HT-29 (cell line): ENCODE measurements at places on chromosomes 3 and 15. TPM values are rescaled to one million over a fixed set of nuclear protein-coding genes. Genes with fewer than 3 reads are reported as not detected.

GRCh38 chr3:151093148-151093547, 7.7 kb downstream of the MED12L start:
- no peak for DNase-seq

DNA sequence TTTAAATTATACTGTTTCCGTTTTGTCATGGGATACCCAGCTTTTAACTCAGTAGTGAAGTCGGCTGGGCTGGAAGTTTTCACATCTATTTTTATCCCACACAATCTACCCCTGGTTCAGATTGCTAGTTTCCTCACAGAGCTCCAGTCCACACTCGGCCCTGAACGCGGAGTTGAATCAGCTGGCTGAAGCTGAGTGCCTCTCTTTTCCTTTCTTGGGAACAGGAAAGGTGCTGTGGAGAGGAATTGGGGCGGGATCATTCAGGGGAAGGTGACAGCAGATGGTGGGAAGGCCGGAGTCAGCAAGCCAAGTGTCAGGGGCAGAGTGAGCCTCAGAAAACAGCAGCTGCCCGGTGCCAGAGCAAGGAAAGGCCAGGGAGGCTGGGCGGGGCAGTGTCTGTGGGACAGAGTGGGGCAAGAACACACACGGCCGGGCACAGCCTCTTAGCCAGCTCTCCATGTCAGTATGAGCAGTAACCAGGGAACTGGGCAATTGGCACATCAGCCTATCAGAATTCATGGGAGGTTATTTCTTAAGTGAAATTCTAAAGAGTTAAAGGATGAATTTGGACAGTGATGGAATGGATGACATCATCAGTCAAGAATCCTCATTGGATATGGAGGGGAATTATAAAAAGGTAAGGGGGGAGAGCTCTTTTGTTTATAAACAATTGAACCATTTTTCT, 135.7 kb upstream of the IL12A start:
- DNase-seq: no peak

DNA sequence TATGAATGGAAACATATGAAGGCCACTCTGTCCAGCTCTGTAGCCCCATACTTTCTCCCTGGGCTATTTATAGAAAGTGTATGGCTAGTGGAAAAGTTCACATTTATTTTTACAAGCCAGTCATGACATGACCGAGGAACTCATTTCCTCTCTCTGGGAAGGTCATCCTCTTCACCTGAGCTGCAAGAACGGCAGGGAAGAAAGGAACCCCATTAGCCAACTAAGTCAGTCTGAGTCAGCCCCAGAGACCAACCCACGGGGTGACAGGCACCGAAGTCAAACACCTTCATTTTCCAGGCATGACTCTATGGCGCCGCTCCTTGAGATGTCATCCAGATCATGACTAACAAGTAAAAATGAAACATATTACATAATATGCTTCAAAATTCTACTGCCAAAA, 4.8 kb downstream of the PAQR9 start:
- peak; percentile 35 for DNase-seq

- no peak for DNase-seq
Observed at GRCh38 chr15:42182961-42183360, 25.1 kb downstream of the VPS39 start.

GRCh38 chr15:70726753-70727152, 36.6 kb downstream of the UACA start:
- no peak for DNase-seq

GRCh38 chr15:72060687-72061250, 57.2 kb downstream of the MYO9A start:
- DNase-seq: no peak

DNA sequence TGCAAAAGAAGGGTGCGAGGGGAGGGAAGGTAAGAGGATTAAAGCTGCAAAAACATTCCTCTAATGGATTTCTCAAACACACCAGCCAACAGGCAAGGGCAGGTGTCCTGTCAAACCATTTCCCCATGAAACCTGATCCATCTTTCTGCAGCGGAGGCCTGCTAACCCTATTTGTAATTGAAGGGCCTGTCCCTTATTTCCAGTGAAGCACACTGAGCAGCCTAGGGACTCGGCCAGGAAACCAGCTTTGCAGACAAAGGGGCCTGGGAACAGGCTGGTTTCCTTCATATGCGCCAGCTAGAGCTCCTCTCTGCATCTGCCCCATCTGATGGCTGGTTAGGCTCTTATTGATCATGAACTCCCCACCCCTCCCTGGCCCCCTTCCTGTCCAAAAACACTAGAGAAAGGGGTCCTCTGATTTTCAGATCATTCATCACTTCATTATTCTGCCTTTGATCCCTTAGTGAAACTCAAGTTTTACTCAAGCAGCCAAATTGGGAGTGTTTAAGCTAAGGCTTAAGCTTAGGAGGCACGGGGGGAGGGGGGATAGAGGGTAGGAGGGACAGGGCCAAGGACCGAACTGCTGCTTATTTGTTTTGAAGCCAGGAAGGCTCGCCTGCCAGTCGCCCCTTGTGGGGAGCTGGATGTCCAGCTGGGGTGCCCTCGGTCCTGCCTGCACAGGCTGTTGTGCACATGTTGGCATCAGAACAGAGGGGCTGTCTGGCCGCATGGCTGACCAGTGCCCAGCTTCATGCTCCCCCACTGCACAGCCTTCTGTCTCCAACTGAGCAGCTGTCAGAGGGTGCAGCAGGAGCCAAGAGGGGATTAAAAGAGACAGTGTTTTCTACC, 53.1 kb downstream of the BOC start:
- DNase-seq: no peak

GRCh38 chr3:179000144-179000543, 71.5 kb downstream of the ZMAT3 start:
- DNase-seq: no peak

GRCh38 chr15:90062462-90062932, 39.8 kb downstream of the IDH2 start:
- DNase-seq: peak; percentile 98

The GOLGA8G gene
- total RNA-seq: not detected in 2 replicates

The ADCY5 gene
- total RNA-seq: 1.2 and 1.6 TPM in 2 replicates

The FBXO40 gene
- total RNA-seq: not detected in 2 replicates

The CCDC39 gene
- total RNA-seq: not detected in 2 replicates

The ISLR2 gene
- total RNA-seq: not detected in 2 replicates

The ZNF774 gene
- 1.2 and 2.5 TPM in 2 replicates for total RNA-seq

The TMEM158 gene
- total RNA-seq: 0.15 and 2.0 TPM in 2 replicates

The SLC2A2 gene
- 0.03 and 0.05 TPM in 2 replicates for total RNA-seq

The TEX55 gene
- total RNA-seq: not detected in 2 replicates

The RPL39L gene
- total RNA-seq: not detected in 2 replicates
